NAMALWA (cell line): ENCODE measurements at places on chromosomes 4 and X.

- no peak for DNase-seq
These were observed 584.9 kb downstream of the KCNIP4 start for GRCh38 chr4:21363701-21364100.

GRCh38 chr4:106629268-106629625 is 260.7 kb upstream of the GIMD1 start:
- no peak for DNase-seq

- no peak for DNase-seq
These were observed at the start of gene SRPX2 for GRCh38 chrX:100643956-100644860. Gene SRPX2, plus strand, starts transcription at chrX:100644199. Its CDS starts 2,124 bp downstream, at chrX:100646323.

DNA sequence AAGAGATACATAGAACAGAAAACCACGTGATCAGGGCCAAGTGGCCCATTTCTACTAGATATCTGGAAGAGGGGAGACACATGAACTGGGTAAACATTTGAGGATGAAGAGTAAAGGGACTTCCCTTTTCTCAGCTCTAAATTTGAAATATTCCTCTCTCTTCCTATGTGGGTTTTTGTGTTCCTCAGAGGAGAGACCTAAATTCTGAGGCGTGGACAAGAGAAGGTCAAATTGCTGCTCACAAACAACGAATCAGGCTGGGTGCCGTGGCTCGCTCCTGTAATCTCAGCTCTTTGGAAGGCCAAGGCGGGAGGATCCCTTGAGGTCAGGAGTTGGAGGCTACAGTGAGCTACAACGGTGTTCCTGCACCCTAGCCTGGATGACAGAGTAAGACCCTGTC is 216.0 kb downstream of the PTTG2 start:
- no peak for DNase-seq

GRCh38 chr4:77710059-77710458 is 104.4 kb downstream of the CXCL13 start:
- DNase-seq = no peak

DNA sequence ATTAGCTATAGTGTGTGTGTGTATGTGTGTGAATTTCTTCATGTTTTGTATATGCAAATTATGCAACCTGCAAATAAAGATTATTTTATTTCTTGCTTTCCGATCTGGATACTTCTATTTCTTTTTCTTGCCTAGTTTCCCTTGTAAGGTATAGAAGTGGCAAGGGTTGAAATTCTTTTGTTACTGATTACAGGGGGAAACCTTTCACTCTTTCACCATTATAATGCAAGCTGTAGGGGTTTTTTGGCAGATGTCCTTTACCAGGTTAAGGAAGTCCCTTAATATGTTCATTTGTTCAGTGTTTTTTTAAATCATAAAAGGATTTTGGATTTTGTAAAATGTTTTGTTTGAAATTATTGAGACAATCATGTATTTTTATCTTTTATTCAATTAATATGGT is 44.3 kb upstream of the PDE5A start:
- no peak for DNase-seq

- peak; percentile 80 for DNase-seq
These were observed 119.4 kb upstream of the C1GALT1C1 start for GRCh38 chrX:120749141-120749846.

DNA sequence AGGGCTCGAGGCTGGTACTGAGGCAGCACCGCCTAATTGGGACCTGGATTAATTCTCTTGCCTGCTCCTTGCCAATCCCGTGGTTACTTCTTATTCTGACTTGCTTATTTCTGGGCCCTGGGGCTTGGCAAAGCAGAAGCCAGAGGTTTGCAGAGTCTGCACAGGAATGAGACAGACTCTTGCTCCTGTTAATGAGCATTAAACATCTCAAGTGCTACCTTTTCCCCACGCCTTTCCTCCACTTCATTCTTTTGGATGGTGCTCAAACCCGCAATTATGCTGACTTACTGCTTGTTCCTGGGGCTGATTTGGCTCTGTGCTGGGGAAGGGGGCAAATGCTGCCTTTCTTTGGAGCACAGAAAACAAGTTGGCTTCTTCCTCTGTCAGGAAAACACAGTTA is 16.5 kb upstream of the STOX2 start:
- DNase-seq = no peak

- DNase-seq = no peak
These were observed 103.7 kb downstream of the RBM47 start for GRCh38 chr4:40525752-40526598.

DNA sequence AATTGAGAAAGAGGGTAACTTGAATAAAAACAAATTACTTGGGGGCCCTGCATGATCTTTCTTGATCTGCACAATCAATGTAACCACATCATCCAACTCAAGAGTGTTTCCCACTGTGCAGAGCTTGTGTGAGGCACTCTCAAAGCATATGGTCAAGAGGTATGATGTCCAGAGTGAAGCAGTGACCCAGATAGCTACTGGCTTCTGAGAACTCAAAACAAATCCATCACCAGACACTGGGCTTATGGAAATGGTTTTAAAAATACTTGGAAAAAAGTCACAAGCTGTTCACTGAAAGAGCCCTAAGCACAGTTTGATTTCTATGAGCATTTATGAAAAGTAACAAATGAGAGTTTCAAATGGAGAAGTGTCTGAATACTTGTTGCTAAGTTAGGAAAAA is 361.0 kb downstream of the GRXCR1 start:
- DNase-seq = no peak
